ENCODE measurements at places on chromosomes 2 and 18. TPM values are rescaled to one million over a fixed set of nuclear protein-coding genes. Genes with fewer than 3 reads are reported as not detected.

Gene LIPT1
- total RNA-seq: 3.7 TPM

Gene GAL3ST2
- 0.15 TPM for total RNA-seq

Gene LYG2
- total RNA-seq: not detected

Gene CGREF1
- 8.1 TPM for total RNA-seq

Data from A549 treated with dexamethasone at 1 μM for 4 hours (cell line).